Tibial nerve (tissue), 4 donors: ENCODE measurements at places on chromosomes 16 and 17. TPM values are rescaled to one million over a fixed set of nuclear protein-coding genes. Genes with fewer than 3 reads are reported as not detected.

KRT33B gene
- not detected for total RNA-seq

DNA sequence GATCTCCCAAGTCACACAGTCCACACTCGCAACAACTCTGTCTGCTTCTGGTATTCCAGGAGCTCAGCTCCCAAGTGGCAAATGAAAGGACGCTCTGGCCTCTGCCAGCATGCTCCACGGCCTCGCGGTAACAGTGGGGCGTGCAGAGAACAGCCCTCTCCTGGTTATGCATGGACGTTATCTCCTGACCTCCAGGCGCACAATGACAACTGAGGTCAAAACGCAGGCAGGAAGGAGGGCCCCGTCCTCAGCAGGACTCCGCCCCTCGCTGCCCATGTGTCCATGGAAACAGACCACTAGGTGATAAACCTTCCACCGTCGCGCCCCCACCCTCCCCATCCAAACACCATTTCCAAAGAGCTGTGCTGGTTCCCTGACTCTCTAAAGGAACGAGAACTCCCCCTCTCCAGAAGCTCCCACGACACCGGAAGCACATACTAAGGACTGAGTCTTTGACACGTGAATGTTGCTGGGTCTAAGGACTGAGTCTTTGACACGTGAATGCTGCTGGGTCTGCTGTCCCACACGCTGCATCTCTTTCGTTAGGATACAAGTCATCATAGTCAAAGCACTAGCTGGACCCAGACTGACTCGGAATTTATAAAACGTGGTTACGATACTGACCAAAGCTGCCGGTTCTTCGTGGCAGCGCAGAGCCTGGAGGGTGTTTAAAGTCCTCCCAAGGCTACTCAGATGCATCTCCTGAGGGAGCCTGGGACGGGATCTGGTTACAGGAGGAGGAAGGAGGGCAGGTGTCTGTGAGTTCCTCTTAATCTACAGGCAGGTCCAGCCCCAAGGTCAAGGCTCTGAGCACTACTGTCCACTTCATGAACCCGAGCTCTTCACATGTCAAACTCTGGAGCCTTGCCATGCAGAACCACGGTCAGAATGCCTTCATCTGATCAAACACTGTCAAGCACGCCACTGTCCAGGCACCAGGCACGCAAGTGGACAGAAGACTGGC, 43.9 kb downstream of the KLHDC4 start:
- no peak for DNase-seq

DNA sequence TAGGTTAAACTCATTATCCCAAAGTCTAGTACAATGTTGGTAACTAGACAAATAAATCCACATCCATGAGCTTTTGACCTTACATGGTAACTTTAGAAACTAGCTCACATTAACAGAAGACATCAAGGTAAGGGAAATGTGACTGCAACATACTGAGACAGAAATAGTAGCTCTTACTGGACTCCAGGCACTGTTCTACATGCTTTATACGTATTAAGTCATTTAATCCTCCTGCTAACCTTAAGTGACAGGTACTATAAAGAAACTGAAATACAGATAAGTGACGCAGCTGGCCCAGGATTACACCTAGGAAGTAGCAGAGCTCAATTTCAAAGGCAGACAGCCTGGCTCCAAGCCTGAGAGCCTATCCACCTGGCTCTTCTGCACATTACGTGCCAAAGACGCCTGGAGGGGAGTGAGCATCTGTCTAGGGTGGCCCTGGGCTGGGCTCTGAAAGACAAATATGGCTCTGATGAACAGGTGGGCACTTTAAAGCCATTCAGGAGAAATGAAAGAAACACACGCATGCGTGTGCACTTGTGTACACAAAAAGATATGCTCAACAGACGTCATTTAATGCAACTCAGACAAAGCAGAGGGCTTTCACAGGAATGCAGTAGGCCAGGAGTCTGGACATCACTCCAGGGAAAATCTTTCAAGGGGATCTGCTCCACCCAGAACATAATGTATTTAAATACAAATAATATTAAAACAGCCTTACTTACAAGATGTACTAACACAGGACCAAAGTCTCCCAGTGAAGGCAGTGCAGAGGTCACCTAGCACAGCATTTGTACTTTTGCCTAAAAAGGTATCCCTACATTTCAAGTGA, 4.4 kb downstream of the ZC3H7A start:
- DNase-seq, result no peak

DNA sequence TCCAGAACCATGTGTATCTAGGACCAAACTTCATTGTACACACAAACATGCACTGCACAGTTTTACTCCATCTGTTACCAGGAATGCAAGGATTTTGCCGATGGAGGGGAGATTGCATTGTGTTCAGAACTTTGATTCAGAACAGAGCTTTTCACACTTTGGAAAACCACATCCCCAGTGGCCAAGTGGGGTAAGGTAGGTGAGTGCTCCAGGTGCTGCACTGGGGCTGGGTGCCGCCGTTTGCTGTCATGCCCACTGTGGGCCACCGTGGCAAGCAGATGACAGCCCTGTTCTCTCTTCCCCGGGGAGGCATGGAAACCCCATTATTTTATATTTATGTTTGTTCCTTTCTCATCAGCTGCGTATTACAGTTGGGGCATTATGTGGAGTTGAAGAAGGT, 29.3 kb upstream of the JPH3 start:
- no peak for DNase-seq

DNA sequence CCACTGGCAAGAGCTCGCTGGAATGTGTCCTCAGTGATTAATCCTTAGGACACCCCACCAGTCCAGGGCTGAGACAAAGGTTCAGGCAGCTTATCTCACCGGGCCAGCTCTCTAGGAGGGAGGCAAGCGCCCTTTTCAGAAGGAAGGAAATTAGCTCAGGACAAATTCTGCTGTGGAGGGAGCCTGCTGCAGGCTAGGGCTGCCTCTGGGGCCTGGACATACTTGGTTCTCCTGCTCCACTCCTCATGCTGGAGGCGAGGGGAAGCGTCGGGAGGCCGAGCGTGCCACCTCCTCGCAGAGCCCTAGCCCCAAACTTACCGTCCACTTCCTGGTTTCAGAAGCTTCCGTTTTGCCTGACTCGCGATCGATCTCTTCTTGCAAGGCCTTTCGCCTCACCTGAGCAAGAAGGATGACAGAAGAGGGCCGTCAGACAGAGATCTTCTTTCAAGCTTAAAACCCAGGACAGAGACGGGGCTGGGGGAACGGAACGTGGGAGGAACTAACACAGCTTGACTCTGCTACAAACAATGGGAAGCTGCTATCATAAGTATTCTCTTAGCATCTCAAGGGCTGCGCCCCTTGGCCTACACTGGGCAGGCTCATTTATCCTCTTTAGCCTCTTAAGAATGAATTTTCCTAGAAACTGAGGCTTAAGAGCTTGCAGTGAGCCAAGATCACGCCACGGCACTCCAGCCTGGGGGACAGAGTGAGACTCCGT, 7.7 kb downstream of the KNOP1 start:
- DNase-seq, result no peak
